Activated CD8-positive, alpha-beta memory T cell treated with anti-CD3 and anti-CD28 coated beads, Interleukin-2, amount 10 ng/mL, durations not matched to agents 7 days and 5 days (primary cell): ENCODE measurements at places on chromosomes 7 and 10. TPM values are rescaled to one million over a fixed set of nuclear protein-coding genes. Genes with fewer than 3 reads are reported as not detected.

The SEMA3D gene
- not detected for total RNA-seq

The OPALIN gene
- not detected for total RNA-seq

DNA sequence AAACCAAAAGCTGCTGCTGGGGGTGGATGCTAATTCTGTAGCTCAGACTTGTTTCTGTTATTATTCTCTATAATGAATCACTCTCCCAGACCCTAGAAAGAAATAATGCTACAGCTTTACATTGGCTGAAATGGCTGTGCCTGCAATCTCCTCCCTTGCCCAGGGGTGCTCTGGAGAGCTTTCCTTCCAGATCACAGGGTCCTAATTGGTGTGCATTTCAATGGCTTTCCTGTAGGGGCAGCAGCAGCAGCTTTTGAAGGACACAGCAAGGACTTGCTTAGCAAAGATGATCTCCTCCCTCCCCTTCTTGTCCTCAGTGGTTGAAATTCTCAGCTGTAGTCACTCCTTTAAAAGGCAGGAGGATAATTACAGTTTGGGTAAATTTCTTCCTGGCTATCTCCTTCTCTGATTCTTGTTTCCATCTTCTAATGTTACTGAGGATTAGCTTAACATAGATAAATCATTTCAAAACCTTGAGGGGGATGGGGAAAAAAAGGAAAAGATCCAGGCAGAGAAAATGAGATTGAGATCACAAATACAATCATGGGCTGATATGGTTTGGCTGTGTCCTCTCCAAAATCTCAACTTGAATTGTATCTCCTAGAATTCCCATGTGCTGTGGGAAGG lies 120.2 kb upstream of the CTTNBP2 start:
- H3K27me3 ChIP-seq = no peaks in the 10 kb centered on the region
- no peak for DNase-seq
- H3K36me3 ChIP-seq = no peaks in the 10 kb centered on the region
- no peaks in the 10 kb centered on the region for H3K4me1 ChIP-seq

GRCh38 chr10:43610636-43611035 lies 4.4 kb downstream of the ZNF485 start:
- H3K27ac ChIP-seq = no peak overlapping the region
- DNase-seq = no peak
- H3K36me3 ChIP-seq = peaks cover 61% of the 10 kb centered on the region
- no peaks in the 10 kb centered on the region for H3K27me3 ChIP-seq
- no peak overlapping the region for H3K4me3 ChIP-seq

DNA sequence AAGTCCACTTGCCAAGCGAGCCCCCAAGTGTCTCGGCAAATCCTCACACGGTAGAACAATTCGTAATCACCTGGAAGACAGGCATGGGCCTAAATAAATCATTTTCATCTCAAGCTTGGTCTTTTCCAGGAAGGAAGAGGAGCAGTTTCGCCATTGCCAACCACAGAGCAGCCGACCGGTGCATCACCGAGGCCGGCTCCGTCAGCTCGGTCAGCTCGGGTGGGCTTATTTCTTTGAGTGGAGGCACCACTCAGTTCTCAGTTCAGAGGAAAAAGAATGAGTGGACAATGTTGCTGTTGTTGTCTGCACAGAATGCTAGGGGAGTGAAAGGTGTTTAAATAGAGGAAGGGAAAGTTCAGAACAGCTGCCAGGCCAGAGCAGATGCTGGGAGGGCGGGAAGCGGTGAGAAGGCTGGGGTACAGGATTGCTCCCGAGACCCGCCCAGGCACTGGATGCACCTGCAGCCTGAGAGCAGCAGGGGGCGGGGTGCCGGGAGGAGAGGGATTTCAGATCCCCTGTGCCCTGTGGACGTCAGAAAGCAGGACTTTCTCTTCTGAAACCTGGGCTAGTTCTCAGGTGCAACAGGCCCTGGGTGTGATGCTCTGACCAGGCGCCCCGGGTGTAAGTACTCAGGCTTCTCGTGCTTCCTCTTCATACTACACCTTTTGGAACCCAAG lies 17.7 kb upstream of the IGFBP3 start:
- peaks cover 4% of the 10 kb centered on the region for H3K27me3 ChIP-seq
- no peak overlapping the region for H3K27ac ChIP-seq
- peaks cover 4% of the 10 kb centered on the region for H3K36me3 ChIP-seq
- H3K4me3 ChIP-seq = no peak overlapping the region
- DNase-seq = no peak

- no peaks in the 10 kb centered on the region for H3K27me3 ChIP-seq
- DNase-seq = no peak
- no peak overlapping the region for H3K27ac ChIP-seq
- H3K36me3 ChIP-seq = peaks cover 52% of the 10 kb centered on the region
Measured at GRCh38 chr7:16697507-16698199, 51.7 kb downstream of the BZW2 start.
